Kidney capillary endothelial cell (primary cell): ENCODE measurements at places on chromosomes 4 and X.

DNA sequence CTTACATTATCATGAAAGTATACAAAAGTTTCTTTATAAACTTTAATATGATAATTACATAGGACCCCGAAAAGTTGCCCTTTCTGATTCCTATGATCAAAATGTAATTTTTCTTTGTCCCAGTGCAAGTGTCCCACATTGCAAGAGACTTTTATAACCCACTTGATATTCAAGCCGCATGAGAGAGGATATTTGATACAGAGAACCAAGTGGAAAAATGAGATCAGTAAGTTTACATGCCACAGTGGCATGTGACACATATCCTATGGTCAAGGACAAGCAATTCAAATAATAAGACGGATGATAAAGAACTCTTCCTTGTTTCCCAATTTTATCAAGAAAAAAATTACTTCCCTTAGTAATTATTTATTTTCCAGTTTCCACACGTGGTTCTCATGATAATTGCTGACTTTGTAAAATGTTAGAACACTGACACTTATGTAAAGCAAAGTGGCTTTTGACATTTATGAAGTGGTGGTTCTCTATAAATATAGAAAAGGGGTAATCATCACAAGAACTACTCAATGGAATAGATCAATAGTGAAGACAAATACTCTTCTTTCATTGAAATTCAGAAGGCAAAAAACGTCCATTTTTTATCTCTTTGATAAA, 273.7 kb upstream of the NOCT start:
- no peak for DNase-seq

- DNase-seq = no peak
These were observed 351.0 kb upstream of the SPANXN1 start for GRCh38 chrX:144896323-144896722.

DNA sequence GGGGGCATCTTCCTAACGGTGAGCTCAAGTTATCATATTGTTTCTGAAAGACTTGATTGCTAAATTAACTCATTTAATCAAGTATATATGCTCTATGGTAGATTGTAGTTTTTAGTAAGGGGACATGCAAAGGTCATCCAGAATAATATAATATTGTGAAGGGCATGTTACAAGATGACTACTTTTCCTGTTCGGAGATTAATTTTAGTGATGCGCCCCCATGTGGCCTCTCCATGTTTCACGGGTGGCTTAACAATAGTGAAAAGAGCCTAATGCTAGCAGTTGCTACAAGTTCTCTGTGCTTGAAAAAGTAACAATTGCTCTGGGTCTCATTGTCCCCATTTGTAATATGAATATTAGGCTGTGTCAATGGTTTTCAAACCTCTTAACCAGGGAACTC, 12.2 kb downstream of the SMPX start:
- DNase-seq = peak; percentile 26

GRCh38 chrX:138719396-138719795, 7.9 kb upstream of the FGF13 start:
- no peak for DNase-seq

DNA sequence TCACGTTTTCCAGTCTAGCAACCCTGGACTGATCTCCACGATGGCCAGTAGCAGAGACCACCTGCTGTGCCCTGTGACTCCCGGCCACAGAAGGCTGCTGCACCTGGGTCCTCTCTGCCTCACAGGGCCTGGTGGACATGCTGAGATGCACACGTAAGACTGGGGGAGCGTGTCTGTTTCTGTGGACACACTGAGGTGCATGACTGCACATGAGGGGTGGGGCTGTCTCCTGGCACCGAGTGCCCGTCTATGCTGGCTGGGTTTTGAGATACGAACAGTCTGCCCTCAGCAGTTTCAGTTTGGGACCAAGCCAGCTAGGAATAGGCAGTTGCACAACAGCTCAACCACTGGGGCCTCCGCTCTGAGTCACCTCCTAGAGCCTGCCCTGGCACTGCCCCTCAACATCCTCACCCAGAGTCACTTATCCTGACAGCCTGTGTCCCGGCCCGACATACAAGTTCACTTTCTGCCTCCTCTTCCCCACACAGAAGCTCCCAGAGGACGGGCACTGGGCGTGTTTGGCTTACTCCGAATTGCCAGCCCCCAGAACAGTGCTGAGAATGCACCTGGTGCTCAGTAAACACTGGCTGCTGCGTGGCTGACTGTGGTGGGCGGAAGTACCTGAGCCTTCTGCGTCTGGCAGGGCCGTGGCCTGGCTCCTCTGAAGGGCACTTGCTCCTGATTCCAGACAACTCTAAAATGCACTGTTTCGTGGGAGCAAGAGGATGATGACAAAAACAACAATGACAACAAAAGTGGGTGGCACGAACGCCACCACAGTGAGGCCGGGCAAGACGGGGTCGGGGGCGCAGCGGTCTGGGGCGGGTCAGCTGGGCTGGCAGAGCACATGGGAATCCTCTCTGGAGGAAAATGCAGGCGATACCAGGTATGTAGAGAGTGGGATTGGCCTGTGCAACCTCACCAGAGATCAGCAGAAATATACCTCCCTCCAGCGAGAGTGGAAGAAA, 30.9 kb downstream of the RNF212 start:
- DNase-seq = no peak

- DNase-seq = no peak
These were observed 14.3 kb downstream of the SLC10A6 start for GRCh38 chr4:86834901-86835300.
